Activated naive CD8-positive, alpha-beta T cell treated with anti-CD3 and anti-CD28 coated beads for 36 hours (primary cell): ENCODE measurements at places on chromosomes 3 and 15. TPM values are rescaled to one million over a fixed set of nuclear protein-coding genes. Genes with fewer than 3 reads are reported as not detected.

Gene DUOXA2
- not detected for total RNA-seq

Gene CCDC9B
- 0.62 TPM for total RNA-seq

Gene TTC21A
- 0.42 TPM for total RNA-seq

Gene APOD
- total RNA-seq, result not detected

Gene GPX1
- total RNA-seq, result 237 TPM

DNA sequence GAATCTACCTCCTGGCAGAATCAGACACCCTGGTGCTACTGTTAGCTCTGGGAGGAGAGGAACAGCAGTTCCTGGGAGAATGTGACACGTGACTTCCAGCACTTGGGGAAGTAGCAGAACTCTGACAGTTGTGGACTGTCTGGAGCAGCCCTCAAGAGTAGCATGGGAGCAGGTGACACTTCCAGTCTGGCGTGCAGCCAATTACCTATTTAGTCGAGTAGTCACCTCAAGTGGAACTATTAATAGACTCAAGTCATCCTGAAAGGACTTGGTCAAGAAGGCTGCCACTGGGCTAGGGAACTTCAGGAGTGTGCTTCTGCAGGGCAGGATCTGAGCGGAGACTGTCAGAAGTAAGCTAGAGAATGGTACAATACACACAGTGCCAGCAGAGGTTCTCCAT lies 62.3 kb downstream of the MTHFS start:
- no peak for DNase-seq

GRCh38 chr15:68126396-68126795 lies 72.3 kb downstream of the PIAS1 start:
- no peak for DNase-seq

- no peak for DNase-seq
These were observed 233.7 kb downstream of the OCA2 start for GRCh38 chr15:27865323-27865922.

DNA sequence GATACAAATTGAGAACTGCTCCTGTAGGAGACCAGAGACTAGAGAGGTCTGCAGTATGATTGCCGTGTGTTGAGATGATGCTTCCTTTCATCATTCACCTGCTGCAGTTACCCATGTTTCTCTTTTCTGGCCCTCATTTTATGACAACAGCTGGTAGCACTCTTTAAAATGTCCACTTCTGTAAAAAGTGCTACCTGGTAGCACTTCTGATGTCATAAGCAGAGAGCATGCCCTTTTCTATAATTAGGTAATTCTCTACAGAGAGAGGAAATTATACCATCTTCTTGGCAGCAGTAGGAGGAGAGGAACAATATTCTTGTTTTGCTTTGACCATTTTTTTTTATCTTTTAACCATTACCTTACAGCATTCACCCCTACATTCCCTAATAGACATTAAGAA lies 123.8 kb downstream of the PPM1L start:
- no peak for DNase-seq

DNA sequence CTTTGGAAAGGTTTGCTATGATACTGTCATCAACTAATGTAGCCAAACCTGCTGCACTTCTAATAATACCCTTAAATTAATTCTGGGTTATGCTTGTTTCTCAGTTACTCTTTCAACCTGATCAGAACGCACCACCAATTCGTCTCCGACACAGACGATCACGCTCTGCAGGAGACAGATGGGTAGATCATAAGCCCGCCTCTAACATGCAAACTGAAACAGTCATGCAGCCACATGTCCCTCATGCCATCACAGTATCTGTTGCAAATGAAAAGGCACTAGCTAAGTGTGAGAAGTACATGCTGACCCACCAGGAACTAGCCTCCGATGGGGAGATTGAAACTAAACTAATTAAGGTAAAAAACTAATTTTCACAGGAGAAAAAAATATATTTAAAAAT lies 7.9 kb upstream of the RPLP1 start:
- DNase-seq, result no peak

- DNase-seq, result no peak
These were observed 23.2 kb downstream of the ZNF148 start for GRCh38 chr3:125351814-125352456.

GRCh38 chr3:11820531-11821041 lies 26.1 kb downstream of the TAMM41 start:
- no peak for DNase-seq

- no peak for DNase-seq
These were observed 314.0 kb upstream of the CDIN1 start for GRCh38 chr15:36265422-36265821.

- DNase-seq, result no peak
These were observed 34.9 kb downstream of the RAB7A start for GRCh38 chr3:128760881-128761280.

DNA sequence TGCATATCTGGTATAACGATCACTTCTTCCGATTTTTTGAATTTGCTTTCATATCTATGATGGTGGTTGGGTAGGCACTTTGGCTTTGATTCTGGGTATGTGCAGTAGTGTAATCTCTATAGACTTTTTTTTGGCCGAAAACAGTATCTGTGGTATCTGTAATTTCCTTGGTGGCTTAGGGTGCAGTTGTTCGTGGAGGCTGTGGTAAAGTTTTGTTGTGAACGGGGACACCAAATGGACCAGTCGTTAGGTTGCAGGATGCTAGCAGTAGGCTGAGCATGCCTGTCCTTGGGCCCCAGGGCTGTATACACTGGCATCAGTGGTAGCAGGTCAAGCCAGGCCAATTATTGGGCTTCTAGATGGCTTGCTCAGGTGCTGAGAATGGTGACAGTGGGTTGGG lies 55.2 kb downstream of the CCDC66 start:
- DNase-seq, result no peak

DNA sequence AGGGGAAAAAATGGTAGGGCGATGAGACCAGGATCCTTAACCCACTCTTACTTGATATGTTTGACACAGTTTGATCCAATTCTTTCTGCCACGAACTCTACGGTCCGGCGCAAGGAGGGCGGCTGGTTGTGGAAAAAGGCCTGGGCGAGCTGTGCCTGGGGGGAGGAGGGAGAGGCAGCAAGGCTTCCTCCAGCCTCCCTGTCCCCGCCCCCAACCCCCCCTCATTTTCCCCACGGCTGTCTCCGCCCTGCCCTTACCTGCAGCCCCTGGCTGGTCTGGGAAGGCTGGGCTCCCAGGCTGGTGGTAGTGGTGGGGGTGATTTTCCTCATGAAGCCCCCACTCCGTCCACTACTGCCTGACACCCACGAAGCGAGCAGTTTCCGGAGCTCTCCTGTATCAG lies 8.0 kb downstream of the CDAN1 start:
- no peak for DNase-seq

- DNase-seq, result no peak
These were observed 215.5 kb downstream of the PDZRN3 start for GRCh38 chr3:73409138-73409763.

DNA sequence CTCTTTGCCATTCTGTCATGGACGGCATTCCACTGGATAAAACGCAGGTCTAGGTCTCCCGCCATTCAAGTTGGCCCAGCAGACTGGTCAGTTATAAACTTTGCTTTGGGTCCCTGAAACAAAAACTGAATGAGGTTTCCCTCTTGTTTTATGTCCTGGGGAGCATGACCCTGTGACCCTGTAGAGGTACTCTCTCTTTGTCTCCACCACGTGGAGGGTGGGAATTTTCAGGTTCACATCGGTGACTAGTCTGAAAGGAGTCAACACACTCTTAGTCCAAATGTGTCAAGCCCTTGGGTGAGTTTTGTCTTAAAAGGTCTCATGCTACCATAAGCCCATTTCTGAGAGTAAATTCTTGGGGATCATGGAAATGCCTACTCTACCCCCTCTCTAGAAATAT lies 139.9 kb downstream of the PLCH1 start:
- DNase-seq, result no peak

DNA sequence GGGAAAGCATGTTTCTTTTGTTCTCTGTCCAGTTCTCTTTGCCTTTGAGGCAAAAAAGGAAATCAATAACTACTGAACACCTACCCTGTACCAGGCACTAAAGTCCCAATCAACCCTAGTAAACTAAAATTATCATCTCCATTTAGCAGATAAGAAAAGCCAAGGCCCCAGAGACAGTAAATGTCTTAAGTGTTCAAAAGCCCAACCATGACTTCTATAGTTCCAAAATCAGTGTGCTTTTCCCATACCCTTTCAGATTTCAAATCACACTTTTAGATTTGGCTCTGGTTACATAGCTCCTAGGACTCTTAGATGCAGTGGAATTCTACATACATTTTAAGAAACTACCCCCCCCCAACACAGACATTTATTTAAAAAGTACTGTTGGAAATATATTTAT lies 63.5 kb downstream of the UACA start:
- no peak for DNase-seq

DNA sequence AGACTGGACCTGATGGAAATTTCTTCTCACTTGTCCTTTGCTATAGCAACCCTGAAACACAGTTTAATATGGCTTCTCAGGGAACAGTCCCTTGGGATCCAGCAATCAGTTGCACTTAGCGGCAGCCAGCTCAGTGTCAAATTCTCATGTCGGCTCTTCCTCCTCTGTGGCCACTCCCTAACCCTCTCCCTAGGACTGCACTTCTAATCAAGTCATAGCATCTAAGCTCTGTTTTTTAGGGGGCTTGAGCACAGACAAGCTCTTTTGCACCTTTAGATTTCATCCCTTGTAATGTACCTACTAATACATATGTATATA lies 250.5 kb upstream of the TLE3 start:
- no peak for DNase-seq

DNA sequence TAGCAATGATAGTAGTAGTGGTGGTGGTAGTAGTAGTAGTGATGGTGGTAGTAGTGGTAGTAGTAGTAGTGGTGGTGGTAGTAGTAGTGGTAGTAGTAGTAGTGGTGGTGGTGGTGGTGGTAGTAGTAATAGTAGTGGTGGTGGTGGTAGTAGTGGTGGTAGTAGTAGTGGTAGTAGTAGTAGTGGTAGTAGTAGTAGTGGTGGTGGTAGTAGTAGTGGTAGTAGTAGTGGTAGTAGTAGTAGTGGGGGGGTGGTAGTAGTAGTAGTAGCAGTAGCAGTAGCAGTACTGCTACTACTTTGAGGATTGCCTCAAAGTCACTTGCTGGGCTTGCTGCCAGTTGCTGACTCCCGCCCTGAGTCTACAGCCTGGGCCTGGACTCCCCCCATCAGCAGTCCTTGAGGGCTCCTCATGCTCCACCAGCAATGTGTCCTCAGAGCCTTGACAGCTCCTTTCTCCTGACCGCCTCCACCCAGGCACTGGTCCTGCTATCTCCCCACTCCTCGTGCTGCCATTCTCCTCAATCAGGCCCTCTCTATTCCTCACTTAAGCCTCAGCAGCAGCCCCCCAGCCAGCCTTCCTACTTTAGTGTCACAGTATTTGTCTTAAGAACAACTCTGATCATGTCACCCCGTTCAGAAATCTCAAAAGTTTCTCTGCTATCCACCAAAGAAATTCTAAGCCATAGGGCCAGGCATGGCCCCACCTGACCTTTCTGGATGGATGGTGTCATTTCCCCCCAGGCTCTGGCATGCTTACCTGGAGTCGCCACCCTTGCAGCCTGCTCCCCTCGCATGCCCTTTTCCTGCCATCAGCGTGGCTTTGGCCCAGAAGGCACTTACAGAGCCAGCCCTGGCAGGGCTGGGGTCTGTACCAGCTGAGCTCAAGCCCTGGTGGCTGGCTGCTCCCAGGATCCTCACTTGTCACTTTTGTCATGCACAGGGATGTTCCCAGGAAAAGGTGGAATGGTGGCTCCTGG lies 45.6 kb downstream of the DLEC1 start:
- peak; percentile 42 for DNase-seq

GRCh38 chr3:23667536-23668429 lies 138.0 kb upstream of the UBE2E1 start:
- DNase-seq, result no peak

DNA sequence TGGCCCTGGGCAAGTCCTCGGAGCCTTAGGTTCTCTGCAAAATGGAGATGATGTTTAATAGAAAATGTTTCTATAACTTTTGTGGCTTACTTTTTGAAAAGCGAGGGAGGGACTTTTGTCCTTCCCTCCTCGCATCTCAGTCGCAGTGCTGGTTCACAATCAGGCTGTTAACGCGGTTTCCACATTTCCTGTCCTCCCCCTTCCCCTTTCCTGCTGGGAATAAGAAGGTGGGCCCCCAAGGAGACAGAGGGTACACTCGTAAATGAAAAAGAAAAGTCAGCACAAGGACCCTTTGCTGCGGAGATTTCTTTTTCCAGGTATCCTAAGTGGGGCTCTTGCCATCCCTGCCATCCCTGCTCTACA lies 29.5 kb downstream of the ARHGAP31 start:
- DNase-seq, result no peak

GRCh38 chr15:25679492-25679891 lies 183.6 kb downstream of the ATP10A start:
- no peak for DNase-seq

GRCh38 chr3:70726961-70727360 lies 414.5 kb upstream of the MDFIC2 start:
- DNase-seq, result no peak

- DNase-seq, result no peak
These were observed 200.1 kb downstream of the SLC9A9 start for GRCh38 chr3:143648218-143648617.

DNA sequence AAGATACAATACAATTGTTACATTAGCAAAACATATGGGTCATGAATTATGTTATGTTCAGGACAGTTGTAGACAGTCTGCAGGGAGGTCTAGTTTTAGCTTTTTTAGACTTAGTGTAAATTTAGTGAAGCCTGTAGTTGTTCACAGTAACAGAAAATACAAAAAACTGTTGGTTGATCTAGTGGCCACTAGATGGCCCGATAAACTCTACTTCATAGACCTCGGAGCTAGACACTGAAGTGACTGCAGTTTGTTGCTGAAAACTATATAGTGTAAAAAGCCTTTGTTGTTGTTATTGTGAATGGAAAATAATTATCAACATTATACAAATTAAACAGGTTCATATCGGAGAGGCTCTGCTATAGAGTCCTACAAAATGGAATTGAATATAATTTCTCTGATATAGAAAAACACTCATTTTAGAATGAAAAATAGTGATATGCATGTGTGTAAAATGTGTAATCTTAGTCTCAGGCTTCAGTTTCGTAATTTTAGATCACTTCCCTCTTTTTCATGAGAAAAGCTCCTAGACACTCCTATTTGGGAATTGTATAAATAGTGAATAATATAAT lies 18.3 kb downstream of the MAGEL2 start:
- no peak for DNase-seq

- no peak for DNase-seq
These were observed 542 bp upstream of the MEIS2 start for GRCh38 chr15:37100966-37101215.

DNA sequence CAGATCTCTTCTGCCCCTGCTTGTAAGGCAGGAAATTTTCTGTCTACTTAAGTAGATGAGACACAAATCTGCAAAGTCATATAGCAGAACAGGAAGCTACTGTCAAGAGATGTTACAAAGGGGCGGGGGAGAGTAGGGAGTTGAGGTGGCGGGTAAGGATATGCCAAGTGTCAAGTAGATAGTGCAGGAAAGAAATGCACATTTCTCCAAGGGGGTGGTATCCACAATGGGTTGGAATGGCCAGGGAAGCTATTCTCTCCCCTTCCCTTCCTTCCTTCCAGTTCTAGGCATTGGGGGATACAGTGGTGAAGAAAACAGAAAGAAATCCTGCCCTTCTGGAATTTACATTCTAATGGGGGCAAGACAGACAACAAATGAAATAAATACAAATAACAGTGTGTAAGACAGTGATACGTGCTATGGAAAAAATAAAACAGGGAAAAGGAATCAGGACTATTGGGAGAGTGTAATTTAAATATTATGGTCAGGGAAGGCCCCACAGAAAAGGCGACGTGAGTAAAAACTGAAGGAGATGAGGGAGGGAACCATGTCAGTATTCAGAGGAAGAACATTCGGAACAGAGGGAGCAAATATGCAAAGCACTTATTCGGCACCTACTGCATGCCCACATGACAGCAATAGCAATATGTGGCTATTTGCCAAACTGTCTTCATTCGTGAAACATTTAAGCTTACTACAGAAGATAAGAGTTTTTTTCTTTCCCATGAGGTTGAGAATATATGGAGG lies 42.8 kb upstream of the RNU6-1 start:
- DNase-seq, result no peak
